Stimulated activated CD8-positive, alpha-beta memory T cell treated with anti-CD3 and anti-CD28 coated beads, Interleukin-15, amount 100 ng/mL, for 4 hours (primary cell): ENCODE measurements at places on chromosomes 1 and 21.

GRCh38 chr1:20351911-20352701 is 61.4 kb downstream of the VWA5B1 start:
- no peak for DNase-seq

GRCh38 chr1:9882296-9882944 is 27.6 kb downstream of the CTNNBIP1 start:
- no peak for DNase-seq

DNA sequence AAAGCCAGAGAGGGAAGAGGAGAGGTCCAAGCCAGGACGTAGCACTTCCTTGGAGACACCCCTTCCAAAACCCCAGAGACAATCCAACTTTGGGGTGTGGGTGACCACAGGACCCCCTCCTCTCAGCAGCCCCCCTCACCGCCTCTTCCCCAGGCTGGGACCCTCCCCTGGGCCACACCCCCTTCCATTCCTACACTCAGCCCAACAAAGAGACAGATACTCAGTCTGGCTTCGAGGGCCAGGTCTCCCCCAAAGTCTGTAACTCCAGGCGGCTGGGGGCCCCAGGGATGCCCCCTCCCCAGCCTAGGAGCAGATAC is 1.4 kb downstream of the MEX3A start:
- DNase-seq: no peak

DNA sequence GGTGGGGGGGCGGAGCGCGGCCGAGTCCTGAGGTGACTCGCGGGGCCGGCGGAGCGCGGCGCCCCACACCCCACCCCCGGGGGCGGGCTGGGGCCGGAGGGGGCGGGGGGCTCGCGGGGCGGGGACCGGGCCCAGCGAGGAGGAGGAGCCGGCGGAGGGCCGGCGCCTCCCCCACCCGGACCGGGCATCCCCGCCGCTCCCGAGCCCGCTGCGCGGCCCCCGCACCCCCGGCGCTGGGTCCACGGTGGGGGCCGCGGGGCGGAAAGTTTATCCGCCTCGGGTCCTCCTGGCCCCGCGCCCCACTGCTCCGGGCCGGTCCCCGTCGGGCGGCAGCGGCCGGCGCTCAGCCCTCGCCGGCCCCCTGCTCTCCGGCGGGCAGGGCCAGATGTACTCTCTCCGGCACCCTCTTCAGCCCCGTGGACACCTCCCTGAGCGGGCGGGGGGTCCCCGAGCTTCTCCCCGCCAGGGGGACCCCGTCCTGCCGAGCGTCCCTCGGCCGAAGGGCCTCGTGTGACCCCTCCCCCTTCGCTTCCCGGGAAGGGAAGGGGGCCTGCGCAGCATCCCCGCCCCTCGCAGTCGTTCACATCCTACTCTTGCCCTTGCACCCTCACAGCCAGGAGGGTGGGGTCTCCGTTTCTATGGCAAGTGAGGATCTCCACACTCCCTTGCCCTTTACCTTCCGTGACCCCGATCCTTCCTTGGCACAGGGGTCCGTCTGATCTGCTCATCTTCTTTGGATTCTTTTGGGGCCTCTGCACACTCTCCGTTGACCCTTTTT is 663 bp downstream of the CAMTA1 start:
- peak; percentile 1 for DNase-seq

- DNase-seq: no peak
These were observed 85.1 kb downstream of the JAK1 start for GRCh38 chr1:64881281-64881680.

- no peak for DNase-seq
These were observed 9.7 kb upstream of the GNG4 start for GRCh38 chr1:235659186-235659771.

DNA sequence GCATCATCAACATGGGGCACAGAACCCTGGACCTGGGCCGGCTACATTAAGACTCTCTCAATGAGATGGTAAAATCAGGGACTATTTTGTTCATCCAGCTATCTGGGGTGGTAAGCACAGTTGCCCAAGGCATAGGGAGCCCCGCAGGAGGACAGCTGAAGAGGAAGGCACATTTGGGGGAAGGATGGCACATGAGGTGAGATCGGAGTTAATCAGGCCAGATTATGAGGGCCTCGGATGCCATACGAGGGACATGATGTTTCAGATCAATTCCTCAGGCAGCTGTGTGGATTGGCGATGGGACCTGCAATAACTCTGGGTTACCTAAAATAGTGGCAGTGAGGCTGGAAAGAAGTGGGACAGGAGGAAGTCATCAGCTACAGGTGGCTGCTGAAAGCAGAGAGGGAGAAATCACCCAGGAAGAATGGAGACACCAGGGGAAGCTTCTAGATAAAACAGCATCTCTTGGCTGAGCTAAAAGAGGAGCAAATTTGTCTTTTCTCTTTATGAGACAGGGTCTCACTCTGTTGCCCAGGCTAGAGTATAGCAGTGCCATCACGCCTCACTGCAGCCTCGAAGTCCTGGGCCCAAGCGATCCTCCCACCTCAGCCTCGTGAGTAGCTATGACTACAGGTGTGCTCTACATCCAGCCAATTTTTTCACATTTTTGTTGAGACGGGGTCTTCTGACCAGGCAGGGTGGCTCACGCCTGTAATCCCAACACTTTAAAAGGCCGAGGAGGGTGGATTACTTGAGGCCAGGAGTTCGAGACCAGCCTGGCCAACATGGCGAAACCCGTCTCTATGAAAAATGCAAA is 21.1 kb downstream of the TOMM20 start:
- no peak for DNase-seq

DNA sequence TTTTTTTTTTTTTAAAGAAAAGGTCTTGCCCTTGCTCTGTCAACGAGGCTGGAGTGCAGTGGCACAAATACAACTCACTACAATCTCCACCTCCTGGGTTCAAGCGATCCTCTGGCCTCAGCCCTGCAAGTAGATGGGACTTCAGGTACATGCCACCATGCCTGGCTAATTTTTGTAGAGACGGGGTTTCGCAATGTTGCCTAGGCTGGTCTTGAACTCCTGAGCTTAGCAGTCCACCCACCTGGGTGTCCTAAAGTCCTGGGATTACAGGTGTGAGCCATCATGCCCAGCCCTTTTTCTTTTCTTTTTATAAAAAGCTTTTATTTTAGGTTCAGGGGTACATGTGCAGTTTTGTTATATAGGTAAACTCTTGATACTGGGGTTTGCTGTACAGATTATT is 47.2 kb downstream of the TLR5 start:
- no peak for DNase-seq

GRCh38 chr1:53127546-53127945 is 14.9 kb downstream of the SLC1A7 start:
- DNase-seq: no peak

- DNase-seq: no peak
These were observed 3.1 kb downstream of the RNF220 start for GRCh38 chr1:44408212-44408582.

DNA sequence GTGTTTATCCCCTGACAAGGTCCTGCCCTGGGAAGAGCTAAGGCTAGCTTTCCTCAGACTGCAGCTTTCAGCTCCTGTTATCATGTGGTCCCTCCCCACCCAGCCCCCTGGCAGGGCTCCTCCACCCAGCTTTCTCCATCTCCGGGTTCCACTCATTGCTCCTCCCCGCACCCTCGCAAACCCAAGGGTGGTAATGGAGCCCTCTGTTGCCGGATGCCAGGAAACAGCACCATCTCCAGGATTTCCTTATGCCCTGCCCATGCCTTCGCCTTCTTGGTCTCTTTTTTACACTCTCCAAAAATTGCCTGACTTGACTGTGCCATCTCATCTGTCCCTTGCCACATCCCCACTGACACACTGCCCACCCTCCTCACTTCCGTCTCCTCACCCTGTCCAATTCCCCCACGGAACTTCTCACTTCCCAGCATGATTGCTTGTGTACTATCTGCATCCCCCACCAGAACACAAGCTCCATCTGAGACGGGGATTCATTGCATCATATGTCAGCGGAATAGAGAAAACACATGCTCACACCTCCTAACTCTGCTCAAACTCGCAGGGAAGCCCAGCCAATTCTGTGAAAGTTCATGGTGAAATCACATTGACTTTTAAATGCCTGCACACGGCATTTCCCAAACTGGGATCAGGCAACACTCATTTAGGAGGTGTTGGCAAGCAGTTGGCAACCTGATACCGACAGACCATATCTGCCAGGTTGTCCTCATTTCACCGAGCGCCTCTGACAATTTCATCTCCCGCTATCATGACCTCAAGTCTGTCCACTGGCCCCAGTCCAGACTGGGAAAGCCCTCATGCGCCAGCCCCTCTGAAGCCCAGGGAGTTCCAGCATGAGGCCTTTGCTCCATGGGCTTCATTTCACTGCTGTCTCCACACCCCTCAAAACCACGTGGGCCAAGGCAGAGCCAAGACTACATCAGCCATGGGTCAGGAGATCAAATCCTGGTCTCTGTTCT is 201.1 kb downstream of the MATN1 start:
- no peak for DNase-seq

GRCh38 chr21:16588433-16588860 is 858.7 kb downstream of the USP25 start:
- no peak for DNase-seq

- DNase-seq: no peak
These were observed 8.0 kb downstream of the JMJD4 start for GRCh38 chr1:227726924-227727599.

DNA sequence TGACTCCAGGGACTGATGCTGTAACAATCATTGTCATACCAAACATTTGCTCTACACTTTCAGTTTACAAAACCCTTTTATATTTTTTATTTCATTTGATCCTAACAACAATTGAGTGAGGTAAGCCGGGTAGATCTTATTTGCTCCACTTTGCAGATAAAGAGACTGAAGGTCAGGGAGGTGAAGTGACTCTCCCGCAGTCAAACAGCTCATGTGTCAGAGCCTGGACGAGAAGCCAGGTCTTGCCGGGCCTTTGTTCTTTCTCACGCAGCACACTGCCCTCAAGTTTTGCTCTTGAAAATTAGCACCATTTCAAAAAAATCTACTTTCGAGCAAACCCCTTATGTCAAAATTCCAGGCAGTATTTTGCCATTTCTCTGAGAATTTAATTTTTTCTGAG is 65.2 kb downstream of the CD247 start:
- DNase-seq: no peak

GRCh38 chr1:98428864-98429263 is 232.7 kb upstream of the SNX7 start:
- DNase-seq: no peak

DNA sequence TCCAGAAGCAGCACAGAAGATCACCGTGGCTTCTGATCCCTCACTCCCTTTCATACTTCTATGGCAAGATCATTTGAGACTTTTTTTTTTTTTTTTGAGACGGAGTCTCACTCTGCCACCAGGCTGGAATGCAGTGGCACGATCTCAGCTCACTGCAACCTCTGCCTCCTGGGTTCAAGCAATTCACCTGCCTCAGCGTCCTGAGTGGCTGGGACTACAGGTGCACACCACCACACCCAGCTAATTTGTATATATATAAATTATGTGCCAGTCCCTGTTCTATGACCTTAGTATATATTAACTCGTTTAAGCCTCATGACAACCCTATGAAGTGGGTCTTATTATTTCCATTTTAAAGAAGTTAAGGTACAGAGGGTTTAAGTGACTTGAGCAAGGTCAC is 298.5 kb downstream of the VAV3 start:
- DNase-seq: no peak

DNA sequence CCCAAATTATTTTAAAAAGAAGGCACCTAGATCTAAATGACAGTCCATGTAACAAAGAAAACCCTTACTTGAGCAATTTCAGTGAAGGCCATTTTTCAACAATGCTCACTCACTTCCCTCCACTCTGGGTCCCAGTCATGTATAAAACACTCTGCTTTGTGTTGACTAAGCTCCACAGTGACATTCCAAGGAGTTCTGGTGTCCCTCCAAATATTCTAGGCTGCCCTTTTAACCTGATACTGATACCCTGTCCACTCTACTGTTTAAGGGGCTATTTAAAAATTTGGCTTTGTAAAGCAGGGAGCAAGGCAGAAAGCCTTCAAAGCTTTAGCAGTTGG is 73.6 kb downstream of the GNG12 start:
- DNase-seq: no peak

DNA sequence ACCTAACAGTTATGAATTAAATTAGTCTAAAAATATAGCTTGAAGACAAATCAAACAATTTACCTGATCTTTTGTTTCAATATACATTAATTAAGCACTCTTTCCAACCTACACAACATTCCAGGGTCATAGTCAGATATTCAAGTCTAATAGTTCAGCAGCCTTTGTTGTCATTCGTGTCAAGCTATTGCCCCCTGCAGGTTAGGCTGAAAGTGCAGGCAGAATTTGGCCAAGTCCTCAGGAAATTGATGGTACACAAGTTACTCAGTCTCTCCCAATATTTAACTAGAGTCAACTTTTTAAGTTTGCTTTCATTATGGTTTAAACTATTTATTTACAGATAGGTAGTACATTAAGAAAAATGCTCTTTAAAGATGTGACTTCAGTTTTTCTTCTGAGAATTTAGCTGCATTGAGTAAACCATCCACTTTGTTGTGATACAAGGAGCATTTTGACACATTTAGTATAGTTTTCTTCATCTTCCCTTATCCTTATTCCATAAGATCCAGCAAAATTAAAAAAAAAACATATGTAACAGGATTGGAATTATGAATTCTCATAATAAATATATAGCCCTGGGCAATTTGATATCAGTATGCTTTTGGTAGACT is 130.3 kb upstream of the DPYD start:
- no peak for DNase-seq

DNA sequence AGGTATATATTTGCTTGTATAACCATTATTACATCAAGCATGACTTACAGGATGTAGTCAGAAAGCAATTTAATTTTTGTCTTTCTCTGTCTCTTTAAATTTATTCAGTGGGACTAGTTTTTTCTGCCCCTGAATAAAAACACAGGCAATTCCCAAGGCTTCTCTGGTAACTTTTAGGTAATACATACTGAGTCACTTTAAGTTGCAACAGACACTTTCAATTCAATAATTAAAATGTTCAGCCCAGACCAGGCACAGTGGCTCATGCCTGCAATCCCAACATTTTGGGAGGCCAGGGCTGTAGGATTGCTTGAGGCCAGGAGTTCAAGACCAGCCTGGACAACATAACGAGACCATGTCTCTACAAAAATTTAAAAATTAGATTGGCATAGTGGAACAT is 12.3 kb downstream of the SLC44A3 start:
- DNase-seq: no peak

- no peak for DNase-seq
These were observed 24.6 kb downstream of the RUNX1 start for GRCh38 chr21:35024513-35024912.

GRCh38 chr1:192474080-192474683 is 101.4 kb upstream of the RGS1 start:
- no peak for DNase-seq
